ENCODE measurements at places on chromosomes 5 and 9.

GRCh38 chr9:127662617-127663016 lies 44.2 kb upstream of the CFAP157 start:
- no peak for DNase-seq

DNA sequence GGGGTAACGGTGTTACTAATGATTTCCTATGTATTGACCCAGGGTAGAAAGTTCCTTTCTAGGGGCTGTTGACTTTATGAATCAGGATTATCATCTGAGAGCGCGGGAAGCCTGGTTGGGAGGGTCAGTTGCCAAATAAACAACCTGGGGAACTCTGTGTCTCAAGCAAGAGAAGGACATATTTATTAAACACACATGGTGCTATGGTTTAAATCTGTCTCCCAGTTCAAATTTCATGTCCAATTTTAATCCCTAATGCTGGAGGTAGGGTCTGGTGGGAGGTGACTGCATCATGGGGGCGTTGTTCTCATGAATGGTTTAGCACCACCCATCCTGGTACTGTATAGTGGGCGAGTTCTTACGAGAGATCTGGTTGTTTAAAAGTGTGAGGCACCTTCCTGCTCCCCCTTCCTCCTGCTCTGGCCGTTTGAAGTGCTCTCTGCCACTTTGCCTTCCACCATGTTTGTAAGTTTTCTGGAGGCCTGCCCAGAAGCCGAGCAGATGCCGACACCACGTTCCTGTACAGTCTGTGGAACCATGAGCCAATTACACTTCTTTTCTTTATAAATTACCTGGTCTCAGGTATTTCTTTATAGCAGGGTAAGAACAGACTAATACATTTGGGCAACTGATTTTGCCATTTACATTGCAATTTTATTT lies 19.7 kb upstream of the GAS1 start:
- no peak for DNase-seq

GRCh38 chr5:128695791-128696530 lies 157.9 kb upstream of the FBN2 start:
- DNase-seq, result no peak

DNA sequence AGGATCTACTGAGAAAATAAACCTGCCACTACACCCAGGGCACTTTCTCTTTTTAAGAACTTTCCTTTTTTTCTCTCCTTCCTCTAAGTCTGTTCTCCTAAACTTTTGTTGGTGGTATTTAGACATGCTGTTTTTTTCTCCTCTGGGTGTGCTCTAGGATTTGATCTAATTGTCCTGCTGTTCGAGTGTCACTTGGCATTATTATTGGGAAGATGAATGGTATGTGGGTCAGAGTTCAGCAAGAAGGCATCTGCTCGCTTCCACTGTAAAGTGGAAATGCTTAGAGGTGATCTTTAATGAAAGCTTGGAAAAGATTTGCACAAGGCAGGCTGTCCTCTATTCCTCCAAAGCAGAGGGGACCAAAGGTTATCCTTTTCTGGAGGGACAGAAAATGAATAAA lies 1.3 kb upstream of the PLPPR1 start:
- no peak for DNase-seq

GRCh38 chr5:80083101-80083890 lies 48.1 kb downstream of the THBS4 start:
- peak; percentile 80 for DNase-seq

DNA sequence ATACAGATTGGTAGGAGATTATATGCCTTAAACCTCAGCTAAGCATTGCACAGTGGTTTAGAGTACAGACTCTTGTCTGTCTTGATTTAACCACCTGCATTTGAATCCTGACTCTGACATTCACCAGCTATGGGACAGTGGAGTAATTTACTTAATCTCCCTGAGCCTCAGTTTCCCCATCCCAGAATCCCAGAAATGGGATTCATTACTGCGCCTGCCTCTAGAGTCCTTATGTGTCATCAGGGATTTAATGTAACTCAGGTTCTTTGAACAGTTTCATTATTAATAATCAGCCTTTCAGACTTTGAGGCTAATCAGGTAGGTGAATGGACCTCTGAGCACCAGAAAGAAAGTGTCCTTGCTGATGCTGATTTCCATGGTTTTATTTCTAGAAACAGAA lies 149.1 kb downstream of the SMARCA2 start:
- DNase-seq, result no peak

DNA sequence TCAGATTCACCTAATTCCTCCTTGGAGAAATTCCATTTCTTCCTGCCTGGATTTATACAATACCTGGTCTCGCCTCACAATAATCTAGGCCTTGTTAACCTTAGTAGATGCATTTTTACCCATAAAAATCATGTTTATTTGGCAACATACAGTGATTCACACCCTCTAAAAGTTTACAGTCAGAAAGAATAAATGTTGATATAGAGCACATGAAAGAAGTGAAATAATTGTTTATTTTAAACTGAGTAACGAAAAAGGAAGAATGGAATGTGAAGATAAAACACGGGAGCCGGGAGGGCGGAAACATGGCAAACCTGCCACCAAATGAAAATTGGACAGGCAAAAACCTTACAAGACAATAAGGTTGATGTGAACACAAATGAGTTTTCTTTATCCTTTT lies 28.9 kb upstream of the KCNN2 start:
- no peak for DNase-seq

DNA sequence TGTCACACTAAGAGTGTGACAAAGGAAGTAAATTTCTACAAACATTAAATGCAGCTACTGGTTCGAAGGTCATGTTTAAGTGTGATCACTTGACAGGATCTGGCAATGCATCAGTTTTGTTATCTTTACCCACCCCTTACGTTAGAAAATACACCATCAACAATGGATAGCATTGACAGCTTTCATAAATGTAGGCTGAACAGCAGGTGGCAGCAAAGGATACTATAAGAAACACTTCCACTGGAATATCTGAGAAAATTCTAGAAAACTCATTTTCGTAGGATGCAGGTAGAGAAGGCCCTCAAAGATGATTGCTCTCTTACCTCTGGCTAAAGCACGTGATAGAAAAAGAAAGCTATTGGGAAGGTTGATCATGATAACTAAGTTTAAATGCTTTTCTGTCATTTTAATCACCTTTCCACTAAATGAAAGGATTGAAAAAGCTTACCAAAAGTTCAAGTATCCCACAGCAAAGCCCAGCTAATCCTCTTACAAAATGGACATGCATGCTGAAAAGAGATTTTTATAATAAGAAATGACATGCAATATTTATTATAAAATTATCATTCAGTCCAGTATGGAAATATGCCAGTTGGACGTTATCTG lies 292.5 kb downstream of the PARP8 start:
- peak; percentile 55 for DNase-seq

GRCh38 chr5:79181419-79182022 lies 54.4 kb upstream of the JMY start:
- DNase-seq, result peak; percentile 75

GRCh38 chr5:74430631-74431289 lies 209.8 kb downstream of the ENC1 start:
- no peak for DNase-seq

- no peak for DNase-seq
Measured at GRCh38 chr5:148961261-148962199, 101.3 kb downstream of the SH3TC2 start.

DNA sequence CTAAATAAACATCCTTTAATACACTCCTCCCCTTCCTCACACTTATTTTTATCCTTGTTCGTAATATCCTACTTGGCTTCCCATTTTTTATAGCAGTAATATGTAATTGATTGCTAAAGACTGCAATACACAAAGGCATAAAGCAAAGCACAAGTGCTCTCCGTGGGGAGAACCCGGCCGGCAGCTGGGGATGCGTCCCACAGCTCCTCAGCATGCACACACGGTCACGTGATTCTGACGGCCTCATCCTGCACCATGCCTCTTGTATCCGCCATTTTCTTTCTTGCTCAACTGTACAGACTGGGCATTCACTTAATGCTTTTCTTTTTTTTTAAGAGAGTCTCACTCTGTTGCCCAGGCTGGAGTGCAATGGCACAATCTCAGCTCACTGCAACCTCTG lies 2.8 kb downstream of the BRD3OS start:
- no peak for DNase-seq

DNA sequence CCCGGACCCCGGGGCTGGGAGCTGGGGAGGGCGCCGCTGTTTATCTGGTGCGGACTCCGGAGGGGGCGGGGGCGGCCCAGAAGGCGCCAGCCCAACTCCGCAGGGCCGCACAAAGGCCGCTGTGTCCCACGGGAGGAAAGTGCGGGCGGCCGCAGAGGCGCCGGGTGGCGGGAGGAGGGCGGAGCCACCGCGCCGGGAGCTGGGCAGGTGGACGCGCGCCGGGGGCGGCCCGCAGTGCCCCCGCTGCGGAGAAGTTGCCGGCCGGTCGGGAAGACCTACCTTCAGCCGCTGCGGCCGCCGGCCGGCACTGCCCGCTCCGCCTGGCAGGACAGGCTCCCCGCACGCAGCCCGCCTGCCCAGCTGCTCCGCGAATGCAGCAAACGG lies 43.6 kb downstream of the NACC2 start:
- DNase-seq, result no peak

- DNase-seq, result peak; percentile 77
Measured at GRCh38 chr5:159504857-159505304, 174.6 kb upstream of the IL12B start.

All from fibroblast of pulmonary artery (primary cell).